Stimulated activated CD4-positive, alpha-beta T cell treated with anti-CD3 and anti-CD28 coated beads, Interleukin-15, amount 100 ng/mL, for 1 hour (primary cell): ENCODE measurements at places on chromosomes 5 and 9.

- no peak for DNase-seq
Measured at GRCh38 chr5:105230516-105231157, 1668.0 kb upstream of the NUDT12 start.

GRCh38 chr9:77789891-77790290 lies 141.8 kb upstream of the GNA14 start:
- no peak for DNase-seq

DNA sequence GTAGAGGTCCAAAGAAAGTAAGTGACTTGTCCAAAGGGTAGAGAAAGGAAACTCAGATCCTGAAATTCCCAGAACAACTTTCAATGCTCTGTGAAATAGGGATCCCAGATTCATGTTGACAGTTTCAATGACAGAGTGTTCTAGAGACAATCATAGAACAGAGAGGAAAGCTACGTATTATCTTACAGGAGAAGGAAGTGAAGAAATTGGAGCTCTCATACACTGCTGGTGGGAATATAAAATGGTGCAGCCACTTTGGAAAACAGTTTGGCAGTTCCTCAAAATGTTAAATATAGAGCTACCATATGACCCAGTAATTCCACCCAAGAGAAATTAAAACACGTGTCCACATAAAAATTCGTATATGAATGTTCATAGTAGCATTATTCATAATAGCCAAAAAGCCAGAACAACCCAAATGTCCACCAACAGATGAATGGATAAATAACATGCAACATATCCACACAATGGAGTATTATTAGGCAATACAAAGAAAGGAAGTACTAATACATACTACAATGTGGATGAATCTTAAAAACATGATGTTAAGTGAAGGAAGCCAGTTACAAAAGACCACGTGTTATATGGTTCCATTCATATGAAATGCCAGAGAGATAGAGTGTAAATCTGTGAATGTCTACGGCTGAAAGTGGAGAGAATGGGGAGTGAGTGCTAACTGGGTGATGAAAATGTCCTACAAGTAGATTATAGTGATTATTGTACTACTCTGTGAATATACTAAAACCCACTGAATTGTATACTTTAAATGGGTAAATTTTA lies 197.1 kb downstream of the NTRK2 start:
- no peak for DNase-seq

DNA sequence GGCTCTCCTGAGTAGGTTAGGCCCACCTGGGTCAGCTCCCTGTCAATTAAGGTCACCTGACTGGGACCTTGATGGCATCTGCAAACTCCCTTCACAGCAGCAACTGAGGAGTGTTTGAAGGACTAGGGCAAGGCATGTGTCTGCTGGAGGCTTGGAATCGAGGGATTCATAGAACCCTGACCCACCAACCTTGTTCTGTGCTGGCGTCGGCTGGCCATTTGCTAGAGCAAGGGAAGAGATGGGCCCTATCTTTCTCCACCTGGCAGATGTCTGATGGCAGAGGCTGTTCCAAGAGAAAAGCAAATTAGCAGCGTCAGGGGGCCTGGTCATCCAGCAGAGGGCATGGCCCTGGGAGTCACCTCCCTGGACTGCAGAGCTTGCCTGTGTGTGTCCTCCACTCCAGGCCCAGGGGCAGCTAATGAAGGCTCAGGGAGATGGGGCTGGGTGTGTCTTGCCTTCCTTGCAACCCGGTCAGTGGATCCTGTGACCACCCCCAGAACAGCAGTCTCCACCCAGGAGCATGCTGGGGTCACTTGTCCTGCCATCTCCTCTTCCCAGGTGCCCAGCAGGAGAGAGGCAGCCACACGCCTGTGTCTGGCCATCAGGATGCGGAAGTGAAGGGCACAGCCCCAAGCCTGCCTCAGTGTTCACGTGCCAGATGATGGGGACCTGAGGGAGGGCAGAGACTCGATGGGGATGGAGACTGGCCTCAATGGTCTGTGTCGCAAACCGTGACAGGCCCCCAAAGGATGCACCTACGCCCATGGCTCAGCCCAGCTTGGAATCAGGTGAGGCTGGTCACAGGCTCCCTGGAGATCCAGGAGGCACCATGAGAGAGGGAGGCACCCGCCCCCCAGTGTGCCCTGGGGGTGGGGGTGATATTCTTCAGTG lies 53.9 kb downstream of the BARX1 start:
- DNase-seq = no peak

GRCh38 chr5:113694576-113694975 lies 181.1 kb downstream of the YTHDC2 start:
- no peak for DNase-seq

DNA sequence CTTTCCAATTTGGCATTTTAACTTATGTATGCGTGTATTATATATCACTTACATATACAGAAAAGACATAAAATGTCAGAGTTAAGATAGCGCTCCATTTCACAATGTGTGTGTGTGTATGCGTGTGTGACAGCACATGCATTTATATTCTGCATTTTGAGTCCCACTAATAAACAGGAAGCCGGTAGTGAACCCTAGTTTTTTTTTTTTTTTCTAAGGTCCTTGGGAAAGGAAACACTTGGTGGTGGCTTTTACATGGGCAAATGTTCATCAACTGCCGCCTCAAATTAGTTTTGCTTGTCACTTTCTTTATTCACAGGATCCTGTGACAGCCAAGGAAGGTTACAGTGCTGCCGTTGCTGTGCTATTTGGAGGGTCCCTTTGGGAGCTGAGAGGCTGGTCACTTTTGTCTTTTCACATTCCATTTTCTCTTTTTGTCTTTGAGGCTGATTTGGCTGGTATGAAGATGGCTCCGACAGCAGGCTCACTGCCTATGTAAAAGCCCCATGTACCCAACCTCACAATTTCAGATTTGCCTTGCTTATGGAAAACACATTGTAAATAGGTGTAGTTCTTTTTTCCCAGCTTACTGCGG lies 298.9 kb downstream of the CSNK1G3 start:
- DNase-seq = no peak

- DNase-seq = no peak
Measured at GRCh38 chr5:6683241-6683640, 30.0 kb upstream of the TENT4A start.

GRCh38 chr9:16133556-16134227 lies 580.8 kb downstream of the CCDC171 start:
- DNase-seq = no peak

GRCh38 chr9:111110805-111111204 lies 72.5 kb upstream of the LPAR1 start:
- DNase-seq = no peak

- DNase-seq = no peak
Measured at GRCh38 chr5:59115345-59115744, 532.5 kb downstream of the RAB3C start.

DNA sequence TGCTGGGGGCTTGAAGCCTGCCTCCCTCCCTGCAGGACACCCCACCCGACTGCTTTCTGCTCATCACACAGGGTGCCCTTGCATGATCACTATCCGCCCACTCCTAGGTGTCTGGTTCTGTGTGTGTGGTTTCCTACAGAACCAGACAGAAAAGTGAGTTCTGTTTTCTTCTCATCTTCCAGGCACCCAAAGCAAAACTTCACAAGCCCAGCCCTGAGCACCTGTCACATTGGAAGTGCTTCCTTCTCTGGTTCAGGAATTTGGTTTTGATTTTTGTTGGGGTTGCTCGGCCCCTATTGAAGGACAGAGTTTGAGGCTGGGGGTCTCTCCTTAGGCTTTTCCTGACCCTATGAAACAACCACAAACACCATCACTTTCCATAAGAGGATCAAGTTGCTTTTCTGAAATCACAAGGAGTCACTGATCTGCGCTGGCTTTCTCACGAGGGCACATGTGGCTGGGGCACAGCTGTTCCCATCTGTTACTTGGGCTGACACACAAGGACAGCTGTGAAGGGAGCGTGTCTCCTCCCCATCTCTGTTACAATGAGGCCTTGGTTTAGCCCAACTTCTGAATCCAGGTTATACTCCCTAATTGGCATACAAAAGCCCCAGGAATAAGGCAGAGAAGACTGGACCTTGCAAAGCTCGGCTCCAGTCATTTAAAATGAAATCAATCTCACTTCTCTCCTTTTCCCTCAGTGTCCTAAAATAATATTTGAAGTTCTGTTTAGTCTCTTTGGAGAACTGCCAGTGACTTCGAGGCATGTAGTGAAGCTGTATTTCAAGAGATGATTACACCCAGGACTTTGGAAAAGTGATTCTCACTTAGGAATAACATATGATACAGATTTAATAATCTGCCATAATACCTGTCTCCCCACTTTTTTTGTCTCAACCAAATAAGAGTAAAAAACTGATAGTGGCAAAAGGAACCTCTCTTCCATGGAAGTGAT lies 213.1 kb upstream of the GAS1 start:
- no peak for DNase-seq

- no peak for DNase-seq
Measured at GRCh38 chr9:133819923-133820322, 81.8 kb upstream of the SARDH start.

DNA sequence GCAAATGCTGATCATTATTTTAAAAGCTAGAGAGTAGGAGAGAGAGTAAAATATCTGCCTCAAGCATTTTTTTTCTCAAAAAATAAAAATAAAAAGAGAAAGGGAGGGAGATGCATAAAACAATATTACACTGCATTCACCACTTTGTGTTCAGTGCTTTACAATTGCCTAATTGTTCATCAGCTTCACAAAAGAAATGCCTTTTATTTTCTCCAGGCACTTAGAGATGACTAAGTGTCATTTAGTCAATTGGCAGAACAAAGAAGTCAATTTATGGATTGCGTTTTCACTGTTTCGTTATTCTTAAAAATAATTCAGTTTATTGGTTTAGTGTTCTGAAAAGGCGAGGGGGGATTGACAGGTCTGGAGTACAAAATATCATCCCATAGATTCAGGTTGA lies 232.5 kb upstream of the CCNH start:
- no peak for DNase-seq

- DNase-seq = no peak
Measured at GRCh38 chr9:136484153-136485048, 1.6 kb upstream of the SEC16A start.

- DNase-seq = no peak
Measured at GRCh38 chr9:69431777-69432176, 106.8 kb downstream of the ENTREP1 start.
